ENCODE measurements at places on chromosomes 6 and 20.

DNA sequence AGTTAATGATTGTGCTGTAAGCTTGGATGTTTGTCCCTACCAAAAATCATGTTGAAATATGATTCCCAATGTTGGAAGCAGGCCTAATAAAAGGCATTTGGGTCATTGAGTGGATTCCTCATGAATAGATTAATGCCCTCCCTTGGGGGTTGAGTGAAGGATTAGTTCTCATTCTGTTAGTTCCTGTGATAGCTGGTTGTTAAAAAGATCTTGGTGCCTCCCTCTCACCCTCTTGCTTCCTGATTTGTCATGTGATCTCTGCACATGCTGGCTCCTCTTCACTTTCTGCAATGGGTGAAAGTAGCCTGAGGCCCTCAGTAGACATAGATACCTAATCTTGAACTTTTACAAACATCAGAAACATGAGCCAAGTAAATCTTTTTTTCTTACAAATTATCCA lies 115.6 kb upstream of the HCRTR2 start:
- DNase-seq = no peak

DNA sequence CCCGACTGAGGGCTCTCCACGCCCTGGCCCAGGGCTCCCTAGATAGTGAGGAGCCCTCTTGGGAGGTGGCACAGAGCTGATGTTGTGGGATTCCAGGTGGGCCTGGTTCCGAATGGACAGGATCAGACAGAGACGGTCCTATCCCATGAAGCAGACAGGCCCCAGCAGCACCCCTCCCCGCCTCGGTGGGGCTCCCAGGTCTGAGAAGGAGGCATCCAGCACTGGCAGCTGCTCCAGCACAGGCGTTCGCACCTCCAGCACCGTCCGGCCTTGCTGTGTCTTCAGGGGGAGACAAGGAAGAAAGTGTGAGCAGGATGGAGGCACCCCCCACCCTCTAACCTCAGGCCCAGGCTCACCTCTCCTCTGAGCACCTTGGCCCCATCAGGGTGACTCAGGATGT lies 28.7 kb downstream of the COL11A2 start:
- no peak for DNase-seq

- no peak for DNase-seq
Observed at GRCh38 chr6:46676604-46677313, 10.9 kb upstream of the TDRD6 start.

DNA sequence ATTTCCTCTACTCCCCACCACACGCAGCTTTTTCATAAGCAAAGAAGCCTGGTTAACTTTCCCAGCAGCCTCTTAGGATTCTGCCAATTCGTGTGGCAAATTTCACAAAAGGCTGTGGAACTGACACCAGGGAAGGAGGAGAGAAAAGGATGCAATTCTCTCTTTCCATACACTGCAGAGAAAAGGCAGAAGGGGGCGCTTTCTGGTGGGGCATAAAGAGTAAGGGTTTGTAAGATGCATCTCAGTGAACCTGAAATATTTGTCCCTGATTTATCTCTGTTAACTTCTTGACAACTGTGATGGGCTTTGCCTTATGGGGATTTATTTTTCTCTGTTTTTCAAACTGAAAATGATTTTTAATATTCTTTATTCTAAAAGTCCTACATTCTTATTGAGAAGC lies 45.5 kb upstream of the GLP1R start:
- DNase-seq = peak; percentile 34

DNA sequence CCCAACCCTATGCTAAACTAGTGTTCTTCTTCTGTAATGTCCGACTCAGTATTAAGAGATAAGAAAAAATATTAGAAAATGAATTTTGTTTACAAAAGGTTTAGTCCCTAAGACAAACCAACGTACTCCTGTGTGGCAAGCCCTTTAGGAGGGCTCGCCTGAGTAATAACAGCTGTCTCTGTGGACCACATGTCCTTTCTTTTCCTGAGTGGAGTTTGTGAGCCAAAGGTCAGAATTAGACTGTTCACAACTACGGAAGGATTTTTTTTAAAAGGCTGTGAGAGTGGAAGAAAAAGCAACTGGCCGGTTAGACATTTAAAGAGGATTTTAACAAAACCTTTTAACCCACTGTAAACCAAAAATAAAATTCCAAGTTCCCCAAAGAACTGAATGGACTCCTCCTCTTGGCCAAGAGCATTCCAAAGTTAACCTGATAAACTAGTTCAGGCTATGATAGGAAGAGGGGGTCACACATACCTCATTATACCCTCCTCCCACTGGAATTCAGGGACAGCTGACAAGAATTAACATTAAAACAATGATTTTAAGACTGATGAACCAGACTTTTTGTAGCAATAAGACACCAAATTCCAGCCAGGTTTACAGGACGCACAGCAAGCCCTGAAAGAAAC lies 43.5 kb downstream of the FAM184A start:
- DNase-seq = no peak

DNA sequence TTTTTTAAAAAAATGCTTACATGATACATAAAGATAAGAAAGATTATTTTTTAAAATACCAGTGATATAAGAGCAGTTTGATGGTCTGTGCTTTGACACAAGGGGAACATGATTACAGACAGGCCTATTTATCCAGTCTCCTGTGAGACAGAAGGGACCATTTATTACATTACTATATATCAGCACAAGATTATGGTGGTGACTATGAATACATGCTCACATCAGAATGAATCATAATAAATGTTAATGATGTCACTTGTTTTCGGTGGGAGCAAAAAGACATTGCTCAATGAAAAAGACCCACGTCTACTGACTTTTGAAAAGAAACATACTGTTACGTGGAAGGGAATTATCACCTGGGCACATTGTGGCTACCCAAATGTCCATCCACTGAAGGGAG lies 455.1 kb downstream of the CDC5L start:
- DNase-seq = no peak

GRCh38 chr6:71621918-71622519 lies 264.3 kb upstream of the RIMS1 start:
- peak; percentile 10 for DNase-seq

GRCh38 chr6:1767481-1768246 lies 157.9 kb downstream of the FOXC1 start:
- no peak for DNase-seq

DNA sequence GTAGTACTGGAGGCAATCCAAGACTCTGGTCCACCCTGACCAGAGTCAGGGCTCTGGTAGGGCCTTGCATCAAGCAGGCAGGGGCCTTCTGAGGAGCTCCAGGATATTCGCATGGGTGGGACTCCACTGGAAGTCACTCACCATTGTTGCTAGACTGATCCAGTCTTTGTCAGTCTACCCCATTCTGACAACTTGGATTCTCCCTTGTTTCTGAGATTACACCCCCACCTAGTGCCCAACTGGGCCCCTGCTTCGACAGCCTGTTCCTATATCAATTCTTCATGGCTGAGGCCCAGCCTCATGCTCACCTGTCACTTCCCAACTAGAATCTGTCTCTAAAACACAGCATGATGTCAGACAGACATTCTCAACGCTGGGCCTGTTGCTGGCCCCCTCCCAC lies 5.2 kb downstream of the SLC35D3 start:
- DNase-seq = peak; percentile 34

Measured in AML-193 (cell line).